ENCODE measurements at places on chromosomes 2 and 18. TPM values are rescaled to one million over a fixed set of nuclear protein-coding genes. Genes with fewer than 3 reads are reported as not detected.

DNA sequence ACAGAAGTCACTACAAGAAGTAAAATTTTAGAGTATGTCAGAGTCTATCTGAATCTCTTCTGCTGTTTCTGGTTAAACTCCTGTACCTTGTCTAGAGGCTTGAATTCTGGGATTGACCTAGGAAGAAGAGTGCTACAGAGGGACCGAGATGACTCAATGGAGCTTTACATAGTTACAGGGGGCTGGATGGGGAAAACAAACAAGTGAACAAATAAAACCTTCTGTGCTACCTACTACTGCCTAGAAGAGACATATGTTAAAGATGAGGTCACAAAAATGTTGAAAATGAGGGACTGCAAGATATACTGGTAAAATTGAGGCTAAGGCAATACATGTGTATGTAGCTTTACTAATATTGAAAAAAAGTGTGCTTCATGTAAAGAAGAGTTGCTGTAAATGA is 265.4 kb upstream of the TFPI start:
- peak; percentile 5 for DNase-seq

GRCh38 chr18:3799515-3799914 is 349.5 kb downstream of the TGIF1 start:
- no peak for DNase-seq

- DNase-seq = peak; percentile 77
These were observed 44.9 kb downstream of the RBBP8 start for GRCh38 chr18:22977847-22978701.

- DNase-seq = peak; percentile 38
These were observed 555.0 kb upstream of the TMEFF2 start for GRCh38 chr2:192749611-192750200.

DNA sequence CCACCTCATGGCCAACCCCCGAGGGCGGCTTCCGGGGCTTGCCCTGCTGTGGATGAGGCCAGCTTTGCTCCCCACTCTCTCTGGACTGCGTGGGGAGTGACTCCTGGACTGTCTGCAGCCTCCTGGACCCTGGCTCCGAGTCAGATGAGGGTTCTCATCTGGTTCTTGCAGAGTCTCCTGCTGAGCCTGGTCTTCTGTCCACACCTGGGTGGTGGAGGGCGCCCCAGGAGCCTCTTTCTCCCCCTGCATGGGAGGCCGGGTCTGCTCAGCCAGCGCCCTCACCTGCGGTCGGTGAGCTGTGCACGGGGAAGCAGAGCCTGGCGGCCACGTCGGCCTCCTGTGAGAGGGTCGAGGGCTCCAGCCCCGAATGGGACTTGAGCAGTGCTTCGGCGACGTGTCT is 78.3 kb downstream of the RTP5 start:
- DNase-seq = no peak

GRCh38 chr2:45925026-45925425 is 273.6 kb downstream of the PRKCE start:
- DNase-seq = no peak

Gene VIT
- 1.0 TPM for total RNA-seq

GRCh38 chr18:45670281-45670962 is 53.6 kb upstream of the SLC14A1 start:
- peak; percentile 24 for DNase-seq
